ENCODE measurements at places on chromosomes 6 and 20.

GRCh38 chr6:150176152-150176551 lies 33.3 kb downstream of the PPP1R14C start:
- no peak for DNase-seq

DNA sequence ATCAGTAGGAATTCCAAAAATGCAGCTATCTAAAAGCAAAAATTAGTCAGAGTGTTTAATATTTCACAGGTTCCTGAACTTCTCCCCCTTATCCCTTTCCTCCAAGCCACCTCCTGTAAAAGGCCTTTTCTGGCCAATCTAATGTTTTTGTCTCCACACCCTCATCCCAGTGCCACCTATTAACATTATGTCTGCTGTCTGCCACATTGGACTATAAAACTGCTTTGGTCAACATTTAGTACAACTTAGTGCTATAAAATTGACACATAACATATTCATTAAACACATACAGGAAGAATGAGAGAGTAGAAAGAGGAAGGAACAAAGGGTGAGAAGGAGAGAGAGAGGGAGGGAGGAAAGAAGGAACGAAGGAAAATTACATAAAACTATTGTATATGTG lies 47.7 kb downstream of the MMUT start:
- DNase-seq: peak; percentile 6

DNA sequence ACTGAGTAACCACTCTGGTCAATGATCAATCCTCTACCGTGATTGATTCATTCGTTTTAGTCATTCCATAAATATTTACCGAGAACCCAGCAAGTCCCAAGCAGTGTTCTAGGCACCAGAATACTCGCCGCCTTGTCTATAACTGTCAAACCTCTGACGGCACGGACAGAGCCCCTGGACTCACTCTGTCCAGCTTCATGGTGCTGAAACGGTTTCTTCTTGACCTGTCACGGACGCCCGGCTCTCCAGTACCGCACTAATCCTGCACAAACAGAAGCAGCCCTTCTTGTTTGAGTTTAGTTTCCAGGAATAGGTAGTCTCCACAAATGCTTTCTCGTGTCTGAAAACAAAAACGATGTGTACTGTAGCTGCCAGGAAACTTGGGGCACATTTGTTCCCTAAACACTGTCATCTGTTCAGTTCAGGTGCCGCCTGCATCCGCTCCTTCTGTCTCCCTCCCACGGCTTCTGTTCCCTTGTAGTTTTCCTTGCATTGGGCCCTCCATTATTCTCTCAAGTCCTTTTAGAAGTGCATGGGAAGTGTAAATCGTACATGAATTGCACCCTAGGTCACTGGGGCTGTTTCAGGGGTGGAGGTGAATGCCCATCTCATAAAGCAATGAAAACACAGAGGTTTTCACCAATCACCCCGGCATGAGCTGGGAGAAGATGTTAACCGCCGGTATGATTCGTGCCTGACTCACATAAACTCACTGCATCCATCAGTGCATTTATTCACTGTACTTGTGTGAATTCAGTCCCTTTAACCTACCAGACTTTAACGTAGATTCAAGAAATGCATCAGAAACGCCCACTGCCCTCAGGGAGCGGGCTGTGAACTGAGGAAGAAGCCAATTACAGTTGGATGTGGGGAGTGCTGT lies 209.3 kb upstream of the CDH4 start:
- no peak for DNase-seq

GRCh38 chr6:97189767-97190166 lies 93.2 kb downstream of the MMS22L start:
- peak; percentile 67 for DNase-seq

DNA sequence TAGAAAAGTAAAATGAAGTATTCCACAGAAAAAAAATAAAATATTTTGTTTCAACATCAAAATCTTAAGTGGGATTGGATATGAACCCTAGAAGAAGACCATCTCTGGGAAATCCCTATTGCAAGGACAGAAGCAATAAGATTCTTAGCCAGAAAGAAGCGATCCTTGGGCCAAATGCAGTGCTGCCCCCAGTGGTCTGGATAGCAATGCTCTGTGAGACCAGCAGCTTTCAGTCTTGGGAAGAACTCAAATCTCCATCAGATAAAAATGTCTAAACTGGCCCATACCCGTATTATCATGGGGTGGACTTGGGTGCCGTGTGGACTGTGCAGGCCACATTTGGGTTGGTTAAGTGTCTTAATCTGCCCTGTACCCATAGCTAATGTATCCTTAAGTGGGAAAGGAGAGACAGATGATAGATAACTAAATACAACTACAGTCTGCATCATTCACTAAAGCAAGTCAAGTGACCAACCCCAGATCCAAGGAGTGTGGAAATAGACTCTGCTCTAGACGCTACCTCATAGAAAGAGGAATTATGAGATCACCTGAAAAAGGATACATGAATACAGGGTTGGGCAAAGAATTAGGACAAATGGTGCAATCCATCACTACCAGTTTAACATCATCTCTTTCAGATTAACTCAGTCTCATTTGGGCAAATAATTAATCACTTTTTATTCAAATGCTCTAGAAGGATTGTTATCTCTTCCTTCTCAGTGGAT lies 38.9 kb upstream of the SNAP25 start:
- no peak for DNase-seq

- DNase-seq: no peak
Observed at GRCh38 chr6:27287751-27288135, 24.3 kb downstream of the POM121L2 start.
